CD4-positive, CD25-positive, alpha-beta regulatory T cell (primary cell): ENCODE measurements at places on chromosomes 12 and 14. TPM values are rescaled to one million over a fixed set of nuclear protein-coding genes. Genes with fewer than 3 reads are reported as not detected.

Gene LMO3
- polyA plus RNA-seq = not detected

DNA sequence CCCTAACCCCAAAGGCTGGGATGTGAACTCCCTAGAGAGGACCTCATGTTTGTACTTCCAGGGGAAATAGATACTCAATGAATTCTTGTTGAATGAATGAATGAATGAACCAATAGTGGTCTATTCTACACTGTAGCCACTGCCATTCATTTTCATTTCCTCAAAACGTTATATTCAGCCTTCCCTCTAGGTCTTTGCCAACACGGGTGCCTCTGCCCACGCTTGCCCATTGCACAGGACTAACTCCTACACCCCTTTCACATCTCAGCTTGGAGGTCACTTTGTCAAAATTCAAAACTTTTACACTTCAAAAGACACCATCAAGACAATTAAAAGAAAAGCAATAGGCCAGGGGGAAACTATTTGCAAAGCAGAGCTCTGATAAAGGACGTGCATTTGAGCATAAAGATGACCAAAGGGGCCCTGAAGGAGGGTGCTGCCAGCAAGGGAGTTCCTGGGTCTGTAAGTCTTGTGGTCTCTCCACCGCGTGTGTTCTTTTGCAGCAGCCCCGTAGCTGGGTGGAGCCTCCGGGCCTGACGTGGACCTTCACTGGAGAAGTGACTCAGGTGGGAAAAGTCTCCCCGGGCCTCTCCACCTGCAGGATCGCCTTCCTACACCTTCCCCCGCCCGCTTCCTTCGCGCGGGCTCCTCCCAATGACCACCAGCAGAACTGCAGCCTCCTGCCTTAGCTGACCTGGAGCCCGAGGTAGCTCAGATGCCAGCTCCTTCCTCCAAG lies 31.5 kb downstream of the TMEM63C start:
- no peak overlapping the region for H3K27ac ChIP-seq
- no peak overlapping the region for H3K4me3 ChIP-seq

- H3K36me3 ChIP-seq = no peaks in the 10 kb centered on the region
- H3K4me3 ChIP-seq = no peak overlapping the region
- H3K4me1 ChIP-seq = no peaks in the 10 kb centered on the region
- no peaks in the 10 kb centered on the region for H3K27me3 ChIP-seq
- H3K27ac ChIP-seq = no peak overlapping the region
- DNase-seq = no peak
Observed at GRCh38 chr12:83067981-83068380, 381.3 kb downstream of the TMTC2 start.

GRCh38 chr12:19620222-19620621 lies 180.9 kb downstream of the AEBP2 start:
- no peak overlapping the region for H3K4me3 ChIP-seq
- H3K27ac ChIP-seq = no peak overlapping the region
- no peaks in the 10 kb centered on the region for H3K36me3 ChIP-seq
- H3K27me3 ChIP-seq = no peaks in the 10 kb centered on the region

Gene NANOG
- polyA plus RNA-seq = not detected

- no peak overlapping the region for H3K27ac ChIP-seq
- H3K4me3 ChIP-seq = no peak overlapping the region
Observed at GRCh38 chr12:68317047-68317667, 15.0 kb downstream of the MDM1 start.

DNA sequence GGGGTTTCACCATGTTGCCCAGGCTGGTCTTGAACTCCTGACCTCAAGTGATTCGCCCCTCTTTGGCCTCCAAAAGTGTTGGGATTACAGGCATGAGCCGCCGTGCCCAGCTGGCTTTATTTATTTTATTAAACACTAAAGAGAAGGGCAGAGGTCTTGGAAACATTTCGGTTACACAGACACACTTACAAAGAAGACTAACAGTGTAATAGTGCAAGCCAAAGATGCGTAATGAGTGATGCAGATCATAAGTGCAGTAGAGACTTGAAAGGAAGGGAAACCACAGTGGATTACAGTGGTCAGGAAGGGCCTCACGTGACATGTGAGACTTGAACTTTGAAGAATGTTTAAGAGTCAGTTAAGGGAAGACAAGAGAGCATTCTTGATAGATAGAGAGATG lies 33.9 kb upstream of the CDK17 start:
- H3K4me3 ChIP-seq = peak overlapping the region; percentile 78
- H3K4me1 ChIP-seq = peaks cover 15% of the 10 kb centered on the region
- H3K27me3 ChIP-seq = no peaks in the 10 kb centered on the region

- H3K27me3 ChIP-seq = no peaks in the 10 kb centered on the region
- no peaks in the 10 kb centered on the region for H3K4me1 ChIP-seq
Observed at GRCh38 chr12:28130625-28131598, 59.3 kb upstream of the CCDC91 start.

- H3K27me3 ChIP-seq = no peaks in the 10 kb centered on the region
- no peak overlapping the region for H3K4me3 ChIP-seq
- H3K4me1 ChIP-seq = no peaks in the 10 kb centered on the region
- no peaks in the 10 kb centered on the region for H3K36me3 ChIP-seq
Observed at GRCh38 chr14:31761325-31761724, 200.1 kb downstream of the NUBPL start.

Gene CBLN3
- 0.10 TPM for polyA plus RNA-seq

GRCh38 chr12:40013292-40013691 lies 92.6 kb downstream of the SLC2A13 start:
- no peaks in the 10 kb centered on the region for H3K36me3 ChIP-seq
- H3K27me3 ChIP-seq = no peaks in the 10 kb centered on the region
- no peak for DNase-seq
- no peak overlapping the region for H3K4me3 ChIP-seq
- H3K27ac ChIP-seq = no peak overlapping the region

Gene B4GALNT3
- polyA plus RNA-seq = 0.06 TPM

DNA sequence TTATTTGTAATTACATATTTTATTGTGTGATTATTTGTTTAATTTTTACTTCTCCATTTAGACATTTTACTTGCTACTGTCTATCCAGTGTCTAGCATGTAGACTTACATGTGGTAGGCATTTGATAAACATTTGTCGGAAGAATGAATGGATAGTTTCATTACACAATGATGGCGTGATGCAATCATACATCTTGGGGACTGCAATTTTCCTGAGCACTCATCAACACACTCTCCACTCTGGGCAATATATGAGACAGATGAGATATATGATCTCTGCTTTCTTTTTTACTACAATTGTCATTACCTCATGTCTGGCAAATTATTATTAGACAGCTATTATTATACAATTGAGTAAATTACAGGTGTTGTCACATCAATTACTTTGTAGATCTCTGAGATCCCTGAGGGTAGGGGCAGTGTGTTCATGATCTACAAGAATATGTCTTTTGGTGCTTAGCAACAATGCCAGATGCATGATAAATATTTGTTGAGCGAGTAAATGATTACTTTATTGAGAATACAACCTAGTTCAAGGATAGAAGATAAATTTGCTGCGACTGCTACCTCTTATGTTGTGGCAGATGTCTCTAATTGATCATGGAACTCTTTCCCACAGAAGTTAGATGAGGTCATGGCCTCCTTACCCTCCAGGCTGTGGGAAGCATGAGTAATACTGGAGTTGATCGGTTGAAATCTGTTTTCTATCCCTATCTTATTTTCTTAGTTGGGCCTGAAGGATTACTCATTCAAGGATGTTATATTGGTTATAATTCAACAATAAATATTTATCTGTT lies 416.0 kb downstream of the LRIG3 start:
- H3K27me3 ChIP-seq = no peaks in the 10 kb centered on the region
- no peak overlapping the region for H3K27ac ChIP-seq
- no peak overlapping the region for H3K4me3 ChIP-seq
- no peaks in the 10 kb centered on the region for H3K4me1 ChIP-seq

DNA sequence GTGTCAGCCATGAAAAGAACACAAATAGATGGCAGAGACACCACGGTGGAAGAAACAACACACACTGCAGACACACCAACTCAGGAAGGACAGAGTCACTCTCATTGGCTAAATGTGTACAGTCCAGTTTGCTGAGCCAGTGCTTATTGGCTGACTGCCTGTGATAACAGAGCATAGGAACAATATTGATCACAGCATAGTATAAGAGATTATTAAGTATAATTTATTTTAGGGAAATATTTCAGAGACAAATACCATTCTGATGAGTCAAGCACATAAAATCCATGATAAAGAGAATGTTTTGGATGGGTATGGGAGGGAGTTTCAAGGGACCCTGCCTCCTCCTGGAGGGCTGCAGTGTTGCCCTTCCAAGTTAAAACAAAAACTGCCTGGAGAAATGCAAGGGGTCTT lies 50.9 kb downstream of the BTG1 start:
- H3K27me3 ChIP-seq = no peaks in the 10 kb centered on the region
- H3K27ac ChIP-seq = no peak overlapping the region
- H3K4me3 ChIP-seq = no peak overlapping the region

- no peaks in the 10 kb centered on the region for H3K27me3 ChIP-seq
- DNase-seq = peak; percentile 32
- no peak overlapping the region for H3K4me3 ChIP-seq
Observed at GRCh38 chr12:108611884-108612415, 14.1 kb upstream of the TMEM119 start.

GRCh38 chr12:93706387-93706786 lies 29.2 kb downstream of the CRADD start:
- H3K27me3 ChIP-seq = no peaks in the 10 kb centered on the region
- H3K4me1 ChIP-seq = no peaks in the 10 kb centered on the region
- no peak overlapping the region for H3K27ac ChIP-seq
- DNase-seq = no peak
- H3K4me3 ChIP-seq = no peak overlapping the region

DNA sequence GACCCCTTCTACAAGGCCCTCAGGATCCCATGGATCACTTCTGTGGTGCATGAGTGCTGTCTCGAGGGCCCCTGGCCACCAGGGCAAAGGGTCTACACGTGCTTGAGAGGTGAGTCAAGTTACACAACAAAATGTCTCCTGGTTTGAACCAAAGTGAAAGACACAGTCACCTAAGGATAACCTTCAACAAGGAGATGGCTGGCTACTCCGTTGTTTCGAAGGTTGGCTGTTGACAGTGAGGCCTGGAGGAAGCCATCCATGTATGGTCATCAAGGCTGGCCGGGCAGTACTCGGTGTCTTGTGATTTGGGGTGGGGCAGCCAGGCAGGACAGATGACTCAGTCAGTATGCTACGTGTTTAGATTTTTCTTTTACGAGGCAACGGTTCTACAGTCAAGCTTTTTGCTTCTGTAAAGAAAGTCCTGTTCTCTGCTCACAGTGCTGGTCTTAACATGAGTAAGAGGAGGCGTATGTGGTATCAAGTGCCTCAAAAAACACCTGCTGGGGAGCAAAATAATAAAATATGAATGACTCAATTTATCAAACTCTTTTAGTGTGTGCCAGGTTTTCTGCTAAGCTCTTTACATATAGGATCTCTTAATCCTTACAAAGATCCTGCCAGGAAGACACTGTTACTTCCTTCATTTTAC lies 18.0 kb upstream of the NT5DC3 start:
- H3K27ac ChIP-seq = no peak overlapping the region
- H3K4me1 ChIP-seq = no peaks in the 10 kb centered on the region
- DNase-seq = no peak
- no peak overlapping the region for H3K4me3 ChIP-seq

DNA sequence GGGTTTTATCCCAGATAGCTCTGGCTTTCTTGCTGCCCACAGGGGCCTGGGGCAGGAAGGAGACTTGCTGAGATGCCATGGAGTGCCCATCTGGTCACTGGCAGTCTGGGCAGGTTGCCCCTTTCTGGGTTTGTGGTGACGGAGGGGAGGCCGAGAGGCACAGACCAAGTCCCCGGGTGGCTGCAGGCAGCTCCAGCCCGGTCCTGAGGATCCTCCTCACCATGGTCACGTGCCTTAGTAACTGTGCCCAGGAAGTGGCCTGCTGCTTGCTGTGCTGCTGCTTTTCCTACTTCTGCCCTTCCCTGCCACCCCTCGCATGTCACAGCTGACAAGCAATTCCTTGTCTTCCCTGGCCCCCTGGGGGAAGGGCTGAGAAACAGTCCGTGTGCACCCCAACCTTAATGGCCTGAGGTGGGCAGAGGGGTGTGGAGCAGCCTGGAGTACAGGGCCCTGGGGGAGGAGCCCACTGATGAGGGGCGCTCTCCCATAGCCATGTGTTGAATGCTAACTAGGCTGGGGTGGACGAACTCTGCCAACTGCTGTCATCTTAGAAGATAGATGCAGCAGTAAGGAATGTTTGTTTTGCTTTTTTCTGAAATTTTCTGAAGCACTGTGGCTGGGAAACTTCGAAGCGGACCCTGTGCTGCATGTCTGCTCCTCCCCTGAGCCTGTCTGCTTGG lies 54.9 kb upstream of the SRSF5 start:
- H3K4me1 ChIP-seq = peaks cover 25% of the 10 kb centered on the region
- DNase-seq = no peak
- no peaks in the 10 kb centered on the region for H3K27me3 ChIP-seq
- H3K36me3 ChIP-seq = peaks cover 59% of the 10 kb centered on the region

Gene KRT83
- polyA plus RNA-seq = not detected

GRCh38 chr12:47781479-47782371 lies 8.7 kb downstream of the SLC48A1 start:
- no peaks in the 10 kb centered on the region for H3K4me1 ChIP-seq
- H3K4me3 ChIP-seq = no peak overlapping the region
- no peak for DNase-seq
- H3K27me3 ChIP-seq = no peaks in the 10 kb centered on the region
- H3K36me3 ChIP-seq = peaks cover 38% of the 10 kb centered on the region

Gene SCN8A
- 0.78 TPM for polyA plus RNA-seq

Gene TIMELESS
- polyA plus RNA-seq = 4.1 TPM

DNA sequence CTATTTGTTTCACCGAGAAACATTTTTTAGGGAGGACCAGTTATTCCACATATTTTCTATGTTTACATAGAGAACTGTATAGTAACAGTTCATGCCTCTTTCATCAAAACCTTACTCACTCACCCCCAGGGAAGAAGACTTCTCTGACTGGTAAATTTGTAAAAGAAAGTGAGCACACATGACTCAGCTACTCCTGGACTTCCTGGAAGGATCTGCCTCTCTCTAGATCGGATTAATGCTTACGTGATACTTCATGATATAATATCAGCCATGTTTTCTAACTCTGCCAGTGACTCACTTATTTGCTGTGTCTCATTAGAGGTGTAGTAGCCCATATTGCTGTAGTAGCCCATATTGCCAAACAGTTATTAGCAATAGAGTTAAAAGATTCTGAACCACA lies 494.3 kb upstream of the ATXN7L3B start:
- no peaks in the 10 kb centered on the region for H3K36me3 ChIP-seq
- H3K4me1 ChIP-seq = no peaks in the 10 kb centered on the region
- H3K4me3 ChIP-seq = no peak overlapping the region
- no peaks in the 10 kb centered on the region for H3K27me3 ChIP-seq
- no peak overlapping the region for H3K27ac ChIP-seq

GRCh38 chr14:46940611-46941010 lies 289.0 kb upstream of the RPL10L start:
- no peak overlapping the region for H3K27ac ChIP-seq
- no peaks in the 10 kb centered on the region for H3K27me3 ChIP-seq
- no peak for DNase-seq
- H3K4me3 ChIP-seq = no peak overlapping the region

- no peaks in the 10 kb centered on the region for H3K27me3 ChIP-seq
- H3K4me1 ChIP-seq = peaks cover 34% of the 10 kb centered on the region
- H3K27ac ChIP-seq = no peak overlapping the region
Observed at GRCh38 chr12:1666215-1666614, 24.7 kb upstream of the ADIPOR2 start.
